ENCODE measurements at places on chromosomes 1 and 21. TPM values are rescaled to one million over a fixed set of nuclear protein-coding genes. Genes with fewer than 3 reads are reported as not detected.

Gene TOMM20
- 120 TPM for total RNA-seq

Gene THEM5
- total RNA-seq: not detected

Gene TENT5C
- 0.28 TPM for total RNA-seq

Gene SLC16A4
- total RNA-seq: 0.83 TPM

Gene DDAH1
- 98.7 TPM for total RNA-seq

Gene SPOCD1
- total RNA-seq: 8.4 TPM

Gene HAO2
- not detected for total RNA-seq

Gene SPRR1B
- 3.1 TPM for total RNA-seq

Gene MNDA
- total RNA-seq: not detected

Gene SPAG17
- total RNA-seq: 1.3 TPM

Gene VSIG8
- not detected for total RNA-seq

Gene DESI2
- total RNA-seq: 39.1 TPM

Gene NFASC
- not detected for total RNA-seq

DNA sequence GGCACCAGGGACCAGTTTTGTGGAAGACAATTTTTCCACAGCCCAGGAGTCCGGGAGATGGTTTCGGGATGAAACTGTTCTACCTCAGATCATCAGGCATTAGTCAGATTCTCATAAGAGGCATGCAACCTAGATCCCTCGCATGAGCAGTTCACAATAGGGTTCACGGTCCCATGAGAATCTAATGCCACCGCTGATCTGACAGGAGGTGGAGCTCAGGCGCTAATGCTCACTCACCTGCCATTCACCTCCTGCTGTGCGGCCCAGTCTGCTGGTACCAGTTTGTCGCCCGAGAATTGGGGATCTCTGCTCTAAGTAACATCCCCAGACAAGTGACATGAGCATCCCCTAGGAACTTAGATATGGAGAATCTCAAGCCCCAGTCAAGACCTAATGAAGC, 180.7 kb downstream of the COQ8A start:
- H3K36me3 ChIP-seq: no peaks in the 10 kb centered on the region
- no peaks in the 10 kb centered on the region for H3K27me3 ChIP-seq
- no peaks in the 10 kb centered on the region for H3K4me1 ChIP-seq
- no peak overlapping the region for H3K27ac ChIP-seq
- no peak for DNase-seq
- H3K4me3 ChIP-seq: no peak overlapping the region

- peak overlapping the region; percentile 31 for H3K27ac ChIP-seq
- no peak overlapping the region for H3K4me3 ChIP-seq
- peaks cover 67% of the 10 kb centered on the region for H3K4me1 ChIP-seq
- DNase-seq: no peak
- no peaks in the 10 kb centered on the region for H3K27me3 ChIP-seq
Measured at GRCh38 chr1:214569357-214570004, 18.1 kb upstream of the PTPN14 start.

GRCh38 chr1:152871731-152872126, 6.4 kb upstream of the SMCP start:
- no peaks in the 10 kb centered on the region for H3K4me1 ChIP-seq
- H3K27me3 ChIP-seq: no peaks in the 10 kb centered on the region
- H3K27ac ChIP-seq: no peak overlapping the region

GRCh38 chr1:23402286-23403037, 22.1 kb downstream of the TCEA3 start:
- H3K27ac ChIP-seq: no peak overlapping the region
- H3K4me3 ChIP-seq: no peak overlapping the region
- H3K4me1 ChIP-seq: peaks cover 26% of the 10 kb centered on the region
- no peak for DNase-seq
- no peaks in the 10 kb centered on the region for H3K36me3 ChIP-seq
- no peaks in the 10 kb centered on the region for H3K27me3 ChIP-seq

DNA sequence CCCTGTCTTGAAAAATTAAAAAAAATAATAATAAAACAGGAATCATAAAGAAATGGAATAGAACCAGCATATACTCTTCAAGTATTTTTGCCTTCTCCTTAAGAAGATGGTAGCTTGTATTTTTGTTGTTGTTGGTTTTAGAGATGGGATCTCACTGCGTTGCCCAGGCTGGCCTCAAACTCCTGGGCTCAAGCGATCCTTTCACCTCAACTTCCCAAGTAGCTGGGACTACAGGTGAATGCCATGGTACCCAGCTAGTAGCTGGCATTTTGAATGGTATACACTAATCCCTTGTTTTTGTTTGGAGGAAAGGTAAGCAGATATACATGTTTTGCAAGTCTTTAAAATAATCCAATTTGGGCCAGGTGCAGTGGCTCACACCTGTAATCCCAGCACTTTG, 34.7 kb upstream of the ERO1B start:
- no peak for DNase-seq
- no peak overlapping the region for H3K4me3 ChIP-seq
- no peak overlapping the region for H3K27ac ChIP-seq
- H3K4me1 ChIP-seq: no peaks in the 10 kb centered on the region

GRCh38 chr1:238152119-238152518, 261.4 kb upstream of the ZP4 start:
- H3K36me3 ChIP-seq: no peaks in the 10 kb centered on the region
- H3K4me3 ChIP-seq: no peak overlapping the region
- H3K27me3 ChIP-seq: no peaks in the 10 kb centered on the region
- DNase-seq: no peak
- H3K27ac ChIP-seq: no peak overlapping the region
- H3K4me1 ChIP-seq: peaks cover 16% of the 10 kb centered on the region

DNA sequence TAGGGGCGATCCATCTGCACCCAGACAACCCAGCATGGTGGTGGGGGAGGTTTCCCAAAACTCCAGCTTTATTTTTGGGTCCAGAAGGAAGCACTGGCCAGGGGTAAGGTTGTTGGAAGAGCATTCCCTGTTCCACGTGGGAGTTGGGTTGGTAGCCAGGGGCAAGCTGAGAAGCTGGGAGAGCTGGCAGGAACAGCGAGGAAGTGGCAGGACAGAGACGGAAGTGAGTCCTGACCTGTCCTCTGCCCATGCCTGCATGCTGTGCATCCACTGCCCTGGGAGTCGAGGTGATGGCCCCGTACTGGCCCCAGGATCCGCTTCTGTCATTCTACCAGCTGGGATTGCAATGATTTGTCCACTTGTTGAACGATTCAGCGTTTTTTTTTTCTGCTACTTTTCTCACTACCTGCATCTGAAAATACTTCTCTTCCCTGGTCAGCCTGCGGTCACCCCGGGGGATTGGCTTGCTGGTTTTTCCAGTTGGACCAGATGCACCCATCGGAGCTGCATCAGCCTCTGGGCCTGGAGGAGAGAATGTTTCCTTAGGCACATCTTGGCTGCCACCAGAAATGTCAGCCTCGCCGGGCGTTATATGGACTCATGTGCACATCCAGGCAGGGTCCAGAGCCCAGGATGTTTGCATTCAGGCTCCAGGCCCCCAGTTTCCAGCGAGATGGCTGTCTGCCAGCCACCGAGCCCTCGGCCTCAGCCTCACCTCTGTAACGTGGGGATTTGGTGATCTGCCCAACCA, 28.3 kb upstream of the TMPRSS2 start:
- peak overlapping the region; percentile 27 for H3K27ac ChIP-seq
- H3K36me3 ChIP-seq: peaks cover 12% of the 10 kb centered on the region
- H3K27me3 ChIP-seq: no peaks in the 10 kb centered on the region
- DNase-seq: peak; percentile 85
- peaks cover 11% of the 10 kb centered on the region for H3K4me1 ChIP-seq

DNA sequence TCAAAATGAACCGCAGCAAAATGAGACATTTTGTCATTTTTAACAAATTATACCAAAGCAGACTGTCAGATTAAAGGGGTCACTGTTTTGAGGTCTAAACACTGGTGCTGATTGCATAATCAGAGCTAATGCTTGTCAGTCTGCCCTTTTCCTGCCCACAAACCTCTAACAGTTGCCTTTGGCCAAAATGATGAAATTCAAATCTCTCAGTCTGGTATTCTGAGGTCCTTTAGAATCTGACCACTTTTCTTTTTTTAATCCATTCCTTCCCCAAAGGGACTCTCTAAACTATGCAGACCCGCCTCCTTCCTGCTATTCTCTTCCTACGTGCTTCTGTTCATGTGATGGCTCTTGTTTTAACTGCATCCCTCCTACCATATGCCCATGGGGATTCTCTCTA, 145.2 kb upstream of the SPATA6 start:
- no peak for DNase-seq
- H3K36me3 ChIP-seq: no peaks in the 10 kb centered on the region
- H3K27ac ChIP-seq: no peak overlapping the region
- H3K4me1 ChIP-seq: no peaks in the 10 kb centered on the region
- H3K27me3 ChIP-seq: peaks cover 47% of the 10 kb centered on the region
- H3K4me3 ChIP-seq: no peak overlapping the region

DNA sequence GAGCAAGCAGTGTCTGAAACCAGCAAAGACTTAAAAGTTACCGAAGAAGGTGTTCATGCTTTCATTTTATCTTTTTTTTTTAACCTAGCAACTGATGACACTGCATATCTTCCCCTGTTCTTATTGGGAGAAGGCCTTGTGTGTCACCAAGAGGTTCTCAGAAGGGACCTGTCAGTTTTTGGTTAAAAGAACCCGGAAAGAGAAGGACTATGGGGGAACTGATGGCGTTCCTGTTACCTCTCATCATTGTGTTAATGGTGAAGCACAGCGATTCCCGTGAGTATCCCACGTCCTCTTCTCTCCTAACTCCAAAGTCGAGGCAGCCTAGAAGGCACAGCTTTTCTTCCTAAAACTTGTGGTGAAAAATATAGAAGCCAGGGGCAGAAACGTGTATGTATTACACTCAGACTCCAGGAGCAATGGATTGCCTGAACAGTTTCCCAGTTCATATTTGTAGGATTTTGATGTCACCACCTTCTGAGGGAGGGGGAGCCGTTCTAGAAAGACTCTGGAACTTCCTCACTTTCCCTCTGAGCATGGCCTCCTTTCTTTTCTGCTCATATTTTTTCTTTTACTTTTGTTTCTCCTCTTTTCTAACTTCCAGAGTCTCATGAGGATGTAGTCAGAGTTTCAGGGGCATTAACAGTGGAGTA, at the start of gene MR1:
Gene MR1 (plus strand): TSS at position 185 of the 653 bp plus-strand sequence. CDS start 25 bp downstream, at position 210.
- peak within 1 kb of the TSS; percentile 82 for H3K27ac ChIP-seq
- H3K36me3 ChIP-seq: peaks cover 17% of the 10 kb centered on the region
- peak within 1 kb of the TSS; percentile 66 for H3K4me3 ChIP-seq

- peaks cover 47% of the 10 kb centered on the region for H3K4me1 ChIP-seq
- peak overlapping the region; percentile 93 for H3K4me3 ChIP-seq
- no peaks in the 10 kb centered on the region for H3K27me3 ChIP-seq
- peak; percentile 93 for DNase-seq
Measured at GRCh38 chr1:153532769-153533599, 2.8 kb downstream of the S100A6 start.

- H3K4me3 ChIP-seq: no peak overlapping the region
- DNase-seq: no peak
- H3K4me1 ChIP-seq: no peaks in the 10 kb centered on the region
- H3K27ac ChIP-seq: no peak overlapping the region
Measured at GRCh38 chr1:9764550-9764949, 59.2 kb downstream of the CLSTN1 start.

- DNase-seq: no peak
- no peak overlapping the region for H3K4me3 ChIP-seq
- H3K27me3 ChIP-seq: no peaks in the 10 kb centered on the region
- peaks cover 3% of the 10 kb centered on the region for H3K36me3 ChIP-seq
- no peak overlapping the region for H3K27ac ChIP-seq
- H3K4me1 ChIP-seq: no peaks in the 10 kb centered on the region
Measured at GRCh38 chr1:3905953-3906671, 6.0 kb upstream of the C1orf174 start.

DNA sequence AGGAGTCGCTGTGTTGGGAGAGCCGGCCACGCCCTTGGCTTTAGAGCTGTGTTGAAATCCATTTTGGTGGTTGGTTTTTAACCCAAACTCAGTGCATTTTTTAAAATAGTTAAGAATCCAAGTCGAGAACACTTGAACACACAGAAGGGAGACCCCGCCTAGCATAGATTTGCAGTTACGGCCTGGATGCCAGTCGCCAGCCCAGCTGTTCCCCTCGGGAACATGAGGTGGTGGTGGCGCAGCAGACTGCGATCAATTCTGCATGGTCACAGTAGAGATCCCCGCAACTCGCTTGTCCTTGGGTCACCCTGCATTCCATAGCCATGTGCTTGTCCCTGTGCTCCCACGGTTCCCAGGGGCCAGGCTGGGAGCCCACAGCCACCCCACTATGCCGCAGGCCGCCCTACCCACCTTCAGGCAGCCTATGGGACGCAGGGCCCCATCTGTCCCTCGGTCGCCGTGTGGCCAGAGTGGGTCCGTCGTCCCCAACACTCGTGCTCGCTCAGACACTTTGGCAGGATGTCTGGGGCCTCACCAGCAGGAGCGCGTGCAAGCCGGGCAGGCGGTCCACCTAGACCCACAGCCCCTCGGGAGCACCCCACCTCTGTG, 4.7 kb downstream of the C1orf35 start:
- no peak overlapping the region for H3K4me3 ChIP-seq
- DNase-seq: no peak
- H3K27me3 ChIP-seq: no peaks in the 10 kb centered on the region
- peaks cover 20% of the 10 kb centered on the region for H3K4me1 ChIP-seq

DNA sequence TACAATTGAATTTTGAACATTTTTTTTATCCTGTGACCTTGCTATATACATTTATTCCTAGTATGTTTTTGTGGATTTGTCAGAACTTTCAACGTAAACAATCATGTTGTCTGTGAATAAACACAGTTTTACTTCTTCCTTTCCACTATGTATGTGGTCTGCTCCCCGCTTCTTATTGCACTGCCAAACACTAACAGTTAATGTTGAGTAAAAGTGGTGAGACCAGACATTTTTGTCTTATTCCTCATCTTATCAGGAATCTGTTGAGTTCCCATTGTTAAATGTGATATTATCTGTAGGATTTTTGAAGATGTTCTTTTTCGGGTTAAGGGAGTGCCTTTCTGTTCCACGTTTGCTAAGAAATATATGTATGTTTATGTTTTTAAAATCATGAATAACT, 45.9 kb downstream of the CAMSAP2 start:
- DNase-seq: no peak
- H3K4me3 ChIP-seq: no peak overlapping the region
- no peaks in the 10 kb centered on the region for H3K27me3 ChIP-seq
- H3K36me3 ChIP-seq: no peaks in the 10 kb centered on the region
- no peak overlapping the region for H3K27ac ChIP-seq
- no peaks in the 10 kb centered on the region for H3K4me1 ChIP-seq

DNA sequence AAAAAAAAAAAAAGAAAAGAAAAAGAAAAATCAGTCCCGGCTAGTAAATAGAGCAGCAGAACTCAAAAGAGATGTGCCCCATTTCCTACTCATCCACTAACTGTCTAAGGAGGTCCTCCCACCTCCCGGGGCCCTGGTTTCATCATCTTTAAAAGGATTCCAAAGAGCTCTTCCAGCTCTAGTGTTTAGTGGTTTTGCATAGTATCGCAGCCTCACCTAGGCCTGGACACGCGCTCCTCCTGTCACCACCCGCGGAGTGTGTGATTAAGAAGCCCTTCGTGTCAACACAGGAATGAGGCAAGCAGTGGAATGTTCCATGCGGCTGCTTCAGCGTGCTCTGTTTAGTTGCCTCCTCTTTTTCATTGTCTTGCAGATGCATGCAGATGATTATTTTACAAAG, 49.0 kb downstream of the LBR start:
- no peak overlapping the region for H3K27ac ChIP-seq
- H3K27me3 ChIP-seq: no peaks in the 10 kb centered on the region
- peaks cover 5% of the 10 kb centered on the region for H3K36me3 ChIP-seq
- no peak for DNase-seq
- H3K4me1 ChIP-seq: no peaks in the 10 kb centered on the region
- no peak overlapping the region for H3K4me3 ChIP-seq

GRCh38 chr1:57987523-57987922, 559.0 kb downstream of the OMA1 start:
- H3K4me3 ChIP-seq: no peak overlapping the region
- no peaks in the 10 kb centered on the region for H3K4me1 ChIP-seq
- H3K27ac ChIP-seq: no peak overlapping the region

GRCh38 chr1:21621761-21622436, 47.3 kb downstream of the RAP1GAP start:
- DNase-seq: no peak
- peaks cover 29% of the 10 kb centered on the region for H3K36me3 ChIP-seq

Data from Calu3 (cell line).